ENCODE measurements at places on chromosomes 3 and 15. TPM values are rescaled to one million over a fixed set of nuclear protein-coding genes. Genes with fewer than 3 reads are reported as not detected.

PXYLP1 gene
- 6.3 TPM for total RNA-seq

- no peak for DNase-seq
- no peaks in the 10 kb centered on the region for H3K27me3 ChIP-seq
- no peak overlapping the region for H3K27ac ChIP-seq
- peaks cover 26% of the 10 kb centered on the region for H3K36me3 ChIP-seq
Measured at GRCh38 chr15:55195996-55196395, 745 bp downstream of the RSL24D1 start.

GPR62 gene
- total RNA-seq = not detected

EOMES gene
- total RNA-seq = 117 TPM

Measured in natural killer cell treated with Interleukin-12 subunit alpha and Interleukin-12 subunit beta and Interleukin-15 and Interleukin-18, amount 100 ng/mL, for 72 hours (primary cell).